ENCODE measurements at places on chromosomes 1 and 21.

DNA sequence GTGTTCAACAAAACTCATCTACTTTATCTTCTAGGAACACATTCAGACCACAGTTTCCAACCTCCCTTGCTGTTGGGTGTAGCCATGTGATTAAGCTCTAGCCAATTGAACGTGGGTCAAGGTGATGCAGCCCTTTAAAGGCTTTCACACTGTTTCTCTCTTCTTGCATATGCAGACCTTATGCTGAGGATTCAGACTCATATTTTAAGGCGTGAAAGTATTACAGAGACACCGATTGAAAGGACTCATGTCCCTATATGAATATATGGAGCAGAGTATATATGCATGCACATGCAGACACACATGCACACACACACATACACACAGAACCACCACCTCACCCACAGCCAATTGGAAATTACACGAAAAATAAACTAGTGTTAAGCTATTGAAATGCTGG is 214.3 kb upstream of the NR5A2 start:
- DNase-seq: no peak

- DNase-seq: no peak
Measured at GRCh38 chr1:207972337-207972736, 61.4 kb upstream of the CD34 start.

GRCh38 chr1:8439015-8439702 is 121.2 kb downstream of the SLC45A1 start:
- peak; percentile 51 for DNase-seq

DNA sequence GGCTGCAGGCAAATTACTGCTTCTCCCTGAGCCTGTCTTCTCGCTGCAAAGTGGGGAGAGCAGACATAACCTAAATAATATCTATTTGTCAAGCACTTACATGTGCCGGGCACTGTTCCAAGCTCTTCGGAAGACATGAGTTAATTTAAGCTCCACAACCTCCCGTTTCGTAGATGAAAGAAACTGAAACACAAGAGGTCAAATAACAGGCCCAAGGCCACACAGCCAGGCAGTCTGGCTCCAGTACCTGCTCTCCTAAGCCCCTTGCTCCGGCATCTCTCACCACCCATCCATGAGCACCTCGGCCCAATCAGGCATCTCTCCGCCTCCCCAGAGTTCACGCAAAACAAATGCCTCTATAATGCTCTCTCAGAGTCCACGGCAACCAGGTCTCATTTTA is 65.4 kb downstream of the TAS1R2 start:
- no peak for DNase-seq

DNA sequence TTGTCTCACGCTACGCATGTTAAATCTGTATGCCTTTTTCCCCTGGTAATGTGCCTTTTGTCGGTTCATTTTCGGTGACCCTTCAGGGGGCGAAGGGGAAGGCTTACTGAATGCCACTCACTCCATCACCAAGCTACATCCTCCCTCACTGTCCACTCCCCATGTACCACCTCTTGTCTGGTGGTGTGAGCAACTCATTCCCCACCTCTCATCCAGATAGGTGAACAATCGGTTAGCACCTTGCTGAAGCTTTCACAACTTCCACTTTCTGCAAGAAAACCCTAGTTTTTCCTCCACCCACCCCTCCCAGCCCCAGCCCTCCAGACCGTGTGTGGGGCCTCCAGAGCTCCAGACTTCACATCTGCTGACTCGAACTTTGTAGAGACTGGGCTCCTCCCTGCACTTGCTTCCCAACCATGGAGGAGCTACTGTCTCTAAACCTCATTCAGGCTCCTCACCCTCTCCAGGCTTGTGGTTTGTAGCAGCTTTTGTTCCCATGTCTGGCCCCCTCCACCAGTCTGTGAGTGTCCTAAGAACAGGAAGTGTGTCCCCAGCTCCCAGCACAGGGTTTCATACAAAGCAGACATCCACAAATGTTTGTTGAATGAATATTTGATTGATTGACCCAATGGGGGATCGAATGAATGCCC is 48.4 kb upstream of the RUNX3 start:
- no peak for DNase-seq

- DNase-seq: no peak
Measured at GRCh38 chr1:37186246-37186756, 152.0 kb upstream of the GRIK3 start.

GRCh38 chr1:179883040-179883744 is 1.1 kb downstream of the TOR1AIP1 start:
- DNase-seq: peak; percentile 71

GRCh38 chr21:42663860-42664535 is 10.6 kb downstream of the PDE9A start:
- DNase-seq: no peak

DNA sequence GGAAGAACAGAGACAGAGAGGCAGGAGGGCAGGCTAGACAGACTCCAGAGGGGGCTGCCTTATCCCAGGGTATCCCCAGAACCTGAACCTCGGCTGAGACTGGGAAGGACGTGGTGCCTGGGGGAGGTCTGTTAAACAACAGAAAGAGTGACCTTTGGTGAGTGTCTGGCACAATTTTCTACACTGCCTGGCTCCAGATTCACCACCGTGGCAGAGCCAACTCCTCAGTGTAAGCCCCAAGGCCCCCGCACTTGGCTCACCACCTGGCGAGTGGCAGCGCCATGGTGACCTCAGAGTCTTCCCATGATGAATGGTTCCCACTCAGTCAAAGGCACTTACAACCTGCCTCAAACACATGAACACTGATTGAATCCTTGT is 6.5 kb downstream of the RD3 start:
- DNase-seq: no peak

DNA sequence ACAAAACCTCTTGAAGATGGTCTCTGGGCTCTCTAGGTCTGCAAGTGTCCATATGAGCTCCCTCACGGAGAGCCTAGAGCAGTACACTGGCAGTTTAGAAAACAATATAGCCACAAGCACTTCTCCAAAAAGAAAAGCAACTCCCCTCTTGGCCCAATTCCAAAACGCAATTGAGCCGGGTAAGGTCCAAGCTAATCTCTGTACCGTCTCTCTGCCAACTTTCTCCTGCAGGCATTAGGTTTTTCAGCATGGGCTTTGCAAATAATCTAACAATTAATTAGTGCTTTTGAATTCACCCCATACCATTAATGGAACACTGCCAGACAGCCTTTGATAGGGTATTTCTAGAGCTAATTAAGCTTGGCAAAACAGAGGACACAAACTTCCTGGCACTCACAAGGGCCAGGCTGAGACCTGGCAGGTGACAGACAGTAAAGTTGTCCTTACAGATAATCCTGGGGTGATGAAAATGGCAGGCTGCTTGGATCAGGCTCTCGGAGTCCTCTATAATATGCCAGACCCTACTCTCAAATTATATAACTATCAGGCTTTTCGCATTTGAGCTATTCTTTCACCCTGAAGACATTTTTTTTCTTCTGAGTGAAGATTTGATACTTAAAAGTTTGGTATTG is 39.8 kb downstream of the TGFBR3 start:
- peak; percentile 59 for DNase-seq

DNA sequence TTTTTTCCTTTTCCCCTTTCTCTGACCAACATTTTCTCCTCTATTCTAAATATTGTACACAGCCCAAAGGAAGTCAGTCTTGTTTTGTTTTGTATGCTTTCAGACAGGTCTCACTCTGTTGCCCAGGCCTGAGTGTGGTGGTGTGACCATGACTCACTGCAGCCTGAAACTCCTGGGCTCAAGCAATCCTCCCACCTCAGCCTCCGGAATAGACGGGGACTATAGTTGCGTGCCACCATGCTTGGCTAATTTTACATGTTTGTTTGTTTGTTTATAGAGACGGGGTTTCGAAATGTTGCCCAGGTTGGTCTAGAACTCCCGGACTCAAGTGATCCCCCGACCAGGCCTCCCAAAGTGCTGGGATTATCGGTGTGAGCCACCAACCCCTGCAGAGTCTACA is 72.8 kb downstream of the NRIP1 start:
- no peak for DNase-seq

GRCh38 chr1:10793129-10793651 is 3.3 kb downstream of the CASZ1 start:
- no peak for DNase-seq

All from NCI-H187 (cell line).